ENCODE measurements at places on chromosomes 16 and 17.

DNA sequence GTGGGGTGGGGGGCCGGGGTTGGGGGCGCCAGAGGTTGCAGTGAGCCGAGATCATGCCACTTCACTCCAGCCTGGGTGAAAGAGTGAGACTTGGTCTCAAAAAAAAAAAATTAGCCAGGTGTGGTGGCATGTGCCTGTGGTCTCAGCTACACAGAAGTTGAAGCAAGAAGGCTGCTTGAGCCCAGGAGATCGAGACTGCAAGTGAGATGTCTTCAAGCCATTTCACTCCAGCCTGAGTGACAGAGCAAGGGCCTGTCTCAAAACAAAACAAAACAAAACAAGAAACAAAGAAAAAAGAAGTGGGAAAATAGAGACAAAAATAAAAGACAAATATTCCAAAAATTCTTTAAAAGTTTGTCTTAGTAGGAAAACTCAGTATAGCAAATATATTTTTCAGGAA, 135.1 kb upstream of the CORO6 start:
- DNase-seq = no peak

DNA sequence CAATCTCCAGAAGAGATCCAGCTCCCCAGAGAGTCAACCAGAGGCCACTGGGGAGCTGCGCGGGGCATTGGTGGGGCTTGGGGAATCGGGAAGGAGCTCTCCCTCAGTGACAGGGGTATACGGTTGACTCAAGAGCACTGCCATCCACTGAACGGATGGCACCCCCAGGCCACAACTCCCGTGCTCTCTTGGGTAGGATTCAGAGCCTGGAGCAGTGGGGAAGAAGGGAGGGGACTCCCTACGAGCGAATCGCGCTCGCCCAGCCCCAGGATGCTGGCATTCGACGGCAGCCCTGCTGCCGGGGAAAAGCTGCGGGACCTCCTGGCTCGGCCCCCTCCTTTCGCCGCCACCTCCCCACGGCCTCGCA, 473 bp upstream of the TPPP3 start:
- no peak for DNase-seq

- no peak for DNase-seq
Measured at GRCh38 chr16:49120631-49121030, 161.0 kb downstream of the CBLN1 start.

GRCh38 chr16:88569614-88569984, 604 bp upstream of the ZC3H18 start:
- no peak for DNase-seq

- DNase-seq = no peak
Measured at GRCh38 chr16:1259760-1260068, 3.8 kb downstream of the TPSD1 start.

GRCh38 chr17:44940317-44940716, 7.3 kb downstream of the KIF18B start:
- no peak for DNase-seq

- DNase-seq = no peak
Measured at GRCh38 chr16:89335803-89336485, 118.4 kb downstream of the ZNF778 start.

GRCh38 chr16:65176603-65177002, 54.7 kb upstream of the CDH11 start:
- no peak for DNase-seq

DNA sequence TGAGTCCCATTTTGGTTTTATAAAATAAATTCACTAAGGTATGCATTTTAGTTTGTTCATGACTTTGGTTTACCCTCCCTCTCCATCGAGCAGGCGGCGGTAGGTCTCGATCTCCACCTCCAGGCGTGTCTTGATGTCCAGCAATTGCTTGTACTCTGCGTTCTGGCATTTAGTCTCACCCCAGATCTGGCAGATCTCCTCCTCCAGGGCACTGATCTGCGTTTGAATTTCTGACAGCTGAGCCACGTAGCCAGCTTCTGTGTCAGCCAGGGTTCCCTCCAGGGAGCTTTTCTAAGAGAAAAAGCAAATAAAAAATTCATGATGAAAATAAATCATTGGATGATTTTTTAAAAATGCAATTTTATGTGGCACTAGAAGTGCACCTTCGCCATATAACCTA, 4.2 kb downstream of the KRT24 start:
- DNase-seq = no peak

GRCh38 chr17:35816723-35817122, 7.4 kb downstream of the TAF15 start:
- DNase-seq = no peak

- DNase-seq = no peak
Measured at GRCh38 chr17:7767405-7768021, 50.0 kb downstream of the DNAH2 start.

DNA sequence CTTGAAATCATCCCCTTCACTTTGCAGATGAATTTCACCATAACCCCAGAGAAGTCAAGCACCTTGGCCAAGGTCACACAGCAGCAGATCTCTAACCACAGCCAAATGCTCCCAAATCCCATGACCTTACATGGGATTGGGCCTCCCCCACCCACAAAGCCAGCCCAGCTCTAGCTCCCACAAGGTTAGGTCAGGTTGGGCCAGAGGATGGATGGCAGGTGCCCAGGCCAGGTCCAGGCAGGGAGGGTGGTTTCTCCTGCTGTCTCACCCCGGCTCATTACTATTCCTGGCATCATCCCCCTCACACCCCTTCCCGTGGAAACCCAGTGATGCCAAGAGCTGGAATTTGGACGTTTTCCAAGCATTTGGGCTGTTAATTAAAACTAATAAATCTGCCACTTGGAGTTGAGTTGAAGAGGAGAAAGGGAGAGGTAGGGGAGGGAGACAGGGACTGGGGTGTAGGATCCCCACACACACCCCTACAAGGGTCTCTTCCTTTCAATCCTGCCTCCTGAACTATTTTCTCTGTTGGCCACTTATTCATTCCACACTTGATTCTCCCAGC, 181.6 kb downstream of the TMEM132E start:
- no peak for DNase-seq

Data from T-helper 1 cell (primary cell).